ENCODE measurements at places on chromosomes 2 and 18. TPM values are rescaled to one million over a fixed set of nuclear protein-coding genes. Genes with fewer than 3 reads are reported as not detected.
A peak's percentile ranks its signal among the peaks of the same experiment; 100 is the strongest.

GRCh38 chr2:215537611-215538010, 101.7 kb upstream of the FN1 start:
- no peak for DNase-seq

DNA sequence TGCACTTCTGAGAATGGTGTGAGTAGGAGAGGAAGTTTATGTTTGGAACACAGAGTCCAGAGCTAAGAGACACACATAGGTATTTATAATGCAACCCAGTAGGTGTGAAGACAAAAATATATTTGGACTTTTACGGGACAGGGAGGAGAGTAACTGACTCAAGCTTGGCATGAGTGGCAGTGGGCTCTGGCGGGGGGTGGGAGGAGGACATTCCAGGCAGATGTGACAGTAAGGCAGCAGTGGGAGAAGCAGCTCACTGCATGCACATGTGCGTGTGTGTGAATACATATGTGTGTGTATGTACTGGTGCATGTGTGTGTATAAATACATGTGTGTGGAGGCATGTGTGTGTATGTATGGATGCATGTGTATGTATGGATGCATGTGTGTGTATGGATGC, 51.4 kb downstream of the DCDC2C start:
- DNase-seq: no peak

- no peak for DNase-seq
These were observed 59.7 kb downstream of the XDH start for GRCh38 chr2:31354837-31355236.

The PID1 gene
- total RNA-seq: 6.4 TPM

DNA sequence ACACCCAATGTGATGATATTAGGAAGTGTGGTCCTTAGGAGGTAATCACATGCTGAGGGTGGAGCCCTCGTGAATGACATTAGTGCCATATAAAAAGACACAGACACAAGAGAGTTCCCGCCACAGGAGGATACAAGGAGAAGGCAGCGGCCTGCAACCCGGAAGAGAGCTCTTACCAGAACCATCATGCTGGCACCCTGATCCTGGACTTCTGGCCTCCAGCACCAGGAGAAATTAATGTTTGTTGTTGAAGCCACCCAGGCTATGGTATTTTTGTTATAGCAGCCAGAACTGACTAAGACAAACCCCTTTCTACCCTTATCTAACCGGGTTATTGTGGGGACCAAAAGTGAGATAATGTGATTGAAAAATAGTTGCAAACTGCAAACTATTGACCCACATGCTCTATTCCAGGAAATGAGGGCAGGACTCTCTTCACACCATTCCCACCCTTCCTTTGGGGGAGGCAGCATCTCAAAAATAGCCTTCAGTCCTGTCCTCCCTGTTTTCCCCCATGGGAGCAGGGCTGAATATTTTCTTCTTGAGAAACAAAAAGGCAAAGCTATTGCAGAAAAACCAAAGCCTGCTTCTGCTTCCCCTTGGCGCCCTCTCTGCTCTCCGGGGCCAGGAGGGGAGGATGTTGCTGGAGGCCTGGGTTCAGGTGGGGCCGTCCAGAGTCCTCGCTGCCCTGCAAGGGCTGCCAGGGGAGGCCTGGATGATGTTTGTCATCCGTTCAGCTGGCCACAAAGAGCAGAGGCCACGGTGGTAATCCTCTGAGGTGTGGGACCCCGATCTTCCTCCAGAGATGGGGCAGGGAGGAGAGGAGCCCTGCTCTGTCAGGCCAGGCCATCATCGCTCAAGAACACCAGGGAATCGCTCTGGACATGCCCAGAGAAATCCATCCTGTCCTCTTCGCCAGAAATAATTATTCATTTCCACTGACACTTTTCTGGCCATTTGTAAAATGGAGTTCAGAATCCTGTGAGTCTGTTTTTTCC, 73.8 kb upstream of the HAAO start:
- no peak for DNase-seq

DNA sequence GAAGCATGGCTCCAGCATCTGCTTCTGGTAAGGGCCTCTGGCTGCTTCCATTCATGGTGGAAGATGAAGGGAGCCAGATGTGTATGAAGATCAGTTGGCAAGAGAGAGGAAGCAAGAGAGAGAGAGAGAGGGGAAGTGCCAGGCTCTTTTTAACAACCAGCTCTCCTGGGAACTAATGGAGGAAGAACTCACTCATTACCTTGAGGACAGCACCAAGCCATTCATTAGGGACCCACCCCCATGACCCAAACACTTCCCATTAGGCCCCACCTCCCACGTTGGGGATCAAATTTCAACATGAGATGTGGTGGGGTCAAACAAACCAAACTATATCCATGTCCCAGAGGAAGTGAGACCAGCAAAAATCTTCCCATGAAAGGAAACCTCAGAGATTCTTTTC, 124.8 kb upstream of the SIX2 start:
- no peak for DNase-seq

DNA sequence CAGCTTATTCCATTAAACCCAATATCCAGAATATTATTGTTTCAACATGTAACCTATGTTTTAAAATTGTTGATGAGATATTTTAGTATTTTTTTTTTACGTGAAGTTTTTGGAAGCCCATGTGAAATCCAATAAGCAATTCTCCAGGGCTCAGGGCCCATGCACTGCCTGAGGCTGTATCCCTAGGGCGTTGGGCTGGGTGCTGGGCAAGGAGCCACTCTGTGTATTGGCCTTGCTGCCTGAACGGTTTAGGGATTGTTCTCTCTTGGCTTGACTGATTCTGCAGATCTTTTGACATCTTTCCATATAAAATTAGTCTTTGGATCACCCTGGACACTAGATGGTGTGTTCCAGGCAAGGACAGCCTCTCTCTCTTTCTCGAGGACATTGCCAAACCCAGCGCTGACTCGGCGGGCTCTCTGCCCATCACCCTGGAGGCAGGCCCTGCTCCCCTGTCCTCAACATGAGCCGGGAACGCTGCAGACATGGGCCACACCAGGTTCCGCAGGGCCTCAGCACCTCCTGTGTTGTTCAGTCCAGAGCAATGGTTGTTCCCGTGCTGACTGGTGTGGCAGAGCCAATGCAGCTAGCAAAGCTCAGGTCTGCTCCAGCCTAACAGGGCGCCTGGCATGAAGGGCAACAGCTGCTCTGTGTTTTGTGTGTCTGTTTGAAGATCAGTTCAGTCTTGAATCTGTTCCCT, 163.0 kb downstream of the SEPTIN10 start:
- peak; percentile 69 for DNase-seq

DNA sequence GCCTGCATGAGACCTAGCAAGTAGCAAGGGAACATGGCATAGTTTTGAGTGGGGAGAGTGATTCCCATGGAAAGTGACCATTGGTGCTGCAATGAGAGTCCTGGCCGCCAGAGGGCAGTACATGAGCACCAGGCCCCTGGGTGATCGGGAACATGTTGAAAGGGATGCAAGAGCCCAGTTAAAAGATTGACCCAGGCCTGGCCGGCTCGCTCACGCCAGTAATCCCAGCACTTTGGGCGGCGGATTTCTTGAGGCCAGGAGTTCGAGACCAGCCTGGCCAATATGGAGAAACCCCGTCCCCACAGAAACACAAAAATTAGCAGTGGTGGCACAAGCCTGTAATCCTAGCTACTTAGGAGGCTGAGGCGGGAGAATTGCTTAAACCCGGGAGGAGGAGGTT, 22.2 kb downstream of the FAP start:
- peak; percentile 83 for DNase-seq

DNA sequence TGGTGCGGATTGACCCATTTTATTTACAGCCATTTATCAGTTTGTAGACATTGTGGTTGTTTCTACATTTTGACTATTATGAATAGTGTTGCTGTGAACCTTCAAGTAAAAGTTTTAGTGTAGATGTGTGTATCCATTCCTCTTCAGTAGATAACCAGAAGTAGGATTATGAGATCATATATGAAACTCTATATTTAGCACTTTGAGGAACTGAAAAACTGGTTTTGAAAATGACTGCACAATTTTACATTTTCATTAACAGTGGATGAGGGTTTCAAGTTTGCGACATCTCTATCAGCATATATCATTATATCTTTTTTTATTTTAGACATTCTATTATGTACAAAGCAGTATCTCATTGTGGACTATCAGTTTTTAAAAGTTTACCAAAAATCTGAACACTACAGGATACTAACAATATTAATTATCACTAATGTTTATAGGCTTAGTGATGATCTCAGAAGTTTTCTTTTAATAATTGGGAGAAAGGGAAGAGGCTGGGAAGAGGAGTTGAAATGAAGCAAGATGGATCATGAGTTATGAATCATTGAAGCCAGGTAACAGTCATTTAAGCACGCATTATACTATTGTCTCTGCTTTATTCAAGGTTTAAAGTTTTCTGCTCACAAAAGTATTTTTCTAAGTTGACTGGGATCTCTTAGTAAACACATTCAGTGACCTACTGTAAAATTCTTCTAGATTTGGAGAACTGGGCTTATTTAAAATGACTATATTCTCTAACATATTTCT, 329.0 kb upstream of the LRATD1 start:
- no peak for DNase-seq

- no peak for DNase-seq
These were observed 139.0 kb downstream of the CELF4 start for GRCh38 chr18:37426586-37426985.

DNA sequence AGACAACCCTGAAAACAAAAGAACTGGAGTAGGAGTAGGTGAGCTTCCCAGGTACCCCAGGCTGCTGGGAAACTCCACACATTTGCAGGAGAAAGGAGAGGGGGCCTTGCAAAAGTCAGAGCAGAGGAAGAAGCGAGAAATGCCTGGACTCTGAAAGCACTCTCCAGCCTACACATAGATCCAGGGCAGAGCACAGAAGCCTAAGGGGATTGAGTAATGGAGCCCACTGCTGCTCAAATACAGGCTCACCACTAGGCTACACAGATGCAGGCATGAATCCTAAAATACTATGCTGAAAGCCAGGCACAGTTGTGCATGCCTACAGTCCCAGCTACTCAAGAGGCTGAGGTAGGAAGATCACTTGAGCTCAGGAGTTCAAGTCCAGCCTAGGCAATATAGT, 33.4 kb downstream of the OSBPL1A start:
- DNase-seq: no peak

- no peak for DNase-seq
These were observed 29.6 kb downstream of the IGFBP5 start for GRCh38 chr2:216665717-216666116.

DNA sequence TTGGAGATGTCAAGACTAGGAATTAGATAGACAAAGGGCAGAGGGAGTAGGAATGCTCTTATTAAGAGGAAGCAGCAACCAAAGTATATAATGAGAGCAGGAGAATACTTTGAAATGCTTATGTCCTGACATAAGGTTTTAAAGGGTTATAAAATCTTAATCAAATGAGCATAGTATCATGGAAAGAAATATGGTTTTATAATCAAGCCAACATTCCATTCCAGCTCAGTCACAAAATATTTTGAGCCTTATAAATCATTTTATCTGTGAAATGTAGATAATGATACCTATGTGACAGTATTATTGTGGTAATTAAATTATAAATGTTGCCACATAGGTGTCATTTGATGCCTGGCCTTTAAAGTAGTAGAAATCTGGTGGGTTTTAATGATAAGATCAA, 17.6 kb downstream of the VSNL1 start:
- no peak for DNase-seq

DNA sequence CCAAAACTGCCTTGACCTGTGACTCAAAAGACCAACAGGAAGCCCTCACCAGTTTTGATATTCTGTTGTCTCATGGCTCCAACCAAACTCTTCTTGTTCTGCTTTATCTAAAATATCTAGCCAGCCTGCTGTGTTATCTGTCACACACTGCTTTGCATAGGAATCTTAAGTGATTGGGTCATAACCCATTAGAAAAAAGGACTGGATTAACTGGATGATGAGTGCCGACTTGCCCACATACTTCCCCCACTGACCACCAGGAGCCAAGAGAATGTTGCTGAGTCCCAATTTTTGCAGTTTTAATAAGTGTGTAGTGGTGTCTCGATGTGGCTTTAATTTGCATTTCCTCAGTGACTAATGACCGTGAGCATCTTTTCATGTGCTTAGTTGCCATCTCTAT, 6.5 kb downstream of the MOGAT1 start:
- DNase-seq: no peak

DNA sequence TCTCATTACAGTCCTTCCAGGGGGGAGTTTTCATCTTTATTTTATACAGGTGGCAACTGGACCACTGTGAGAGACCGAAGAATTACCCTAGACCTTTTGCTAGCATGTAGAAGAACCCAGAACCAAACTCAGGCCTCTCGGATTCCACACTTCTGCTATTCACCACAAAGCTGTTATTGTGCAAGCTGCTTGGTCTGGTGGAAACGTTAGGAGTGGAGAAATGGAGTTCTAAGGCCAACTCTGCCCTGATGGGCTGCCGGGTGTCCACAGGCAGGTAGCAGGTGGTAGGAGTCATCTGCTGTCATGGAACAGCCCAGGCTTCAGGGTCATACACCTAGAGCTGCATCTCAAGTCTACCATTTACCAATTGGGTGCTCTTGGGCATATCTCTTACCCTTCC, 218.8 kb downstream of the BCL11A start:
- DNase-seq: no peak

GRCh38 chr2:145026456-145027455, 506.8 kb upstream of the ZEB2 start:
- no peak for DNase-seq

DNA sequence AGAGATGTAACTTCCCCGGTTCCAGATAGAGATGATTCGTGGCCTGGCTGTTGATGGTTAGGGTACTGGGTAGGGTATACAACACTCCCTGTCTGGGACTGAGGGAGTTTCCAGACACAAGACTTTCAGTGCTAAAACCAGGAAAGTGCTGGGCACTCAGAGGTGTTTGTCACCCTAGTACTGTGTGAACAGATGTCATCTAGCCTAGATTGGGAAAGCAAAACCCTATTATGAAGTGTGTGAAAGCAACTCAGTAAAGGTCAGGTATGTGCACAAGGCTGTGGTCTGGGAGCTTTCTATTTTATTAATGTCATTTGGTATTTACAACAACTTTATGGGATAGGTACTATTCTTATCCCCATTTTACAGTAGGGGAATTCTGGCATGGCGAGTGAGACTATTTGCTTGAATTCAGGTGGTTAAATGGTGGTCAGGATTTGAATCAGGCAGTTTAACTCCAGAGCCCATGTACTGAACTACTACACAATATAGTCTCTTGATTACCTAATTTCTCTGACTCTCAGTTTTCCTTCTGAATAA, 2.6 kb downstream of the BZW1 start:
- DNase-seq: no peak

The GPR35 gene
- total RNA-seq: 7.5 TPM

The RPRM gene
- not detected for total RNA-seq

- DNase-seq: no peak
These were observed 463.2 kb downstream of the THSD7B start for GRCh38 chr2:137228566-137228965.

The RESP18 gene
- total RNA-seq: not detected

DNA sequence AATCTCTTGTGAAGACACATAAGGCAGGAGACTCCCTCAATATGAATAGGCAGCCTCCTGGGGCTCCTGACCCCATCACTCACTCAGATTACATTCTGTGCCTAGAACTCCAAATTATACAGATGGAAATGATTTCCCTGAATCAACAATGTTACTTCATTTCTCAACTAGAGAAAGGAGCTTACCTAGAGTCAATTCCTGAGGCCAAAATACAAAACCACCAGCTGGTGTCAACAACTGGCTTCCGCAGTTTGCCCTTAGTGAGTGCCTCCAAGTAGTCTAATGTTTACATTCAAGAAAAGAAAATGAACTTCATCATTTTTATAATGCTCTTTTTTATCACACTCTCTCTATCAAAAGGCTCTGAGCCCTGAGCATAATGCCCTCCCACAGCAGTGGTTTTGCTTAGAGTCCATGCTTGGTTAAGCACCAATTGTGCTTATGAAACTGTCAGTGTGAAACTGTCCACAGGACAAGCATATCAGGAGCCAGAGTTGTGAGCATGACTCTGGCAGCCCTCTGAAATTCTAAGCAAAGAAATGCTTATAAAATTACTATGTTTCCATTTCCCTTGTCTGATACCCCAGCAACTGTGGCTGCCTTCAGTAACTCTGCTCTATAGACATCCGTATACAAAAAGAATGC, 305.7 kb upstream of the PKDCC start:
- DNase-seq: no peak

All from suprapubic skin (tissue), 4 donors.